Right lung (tissue), 10 donors: ENCODE measurements at places on chromosomes 16 and 17. TPM values are rescaled to one million over a fixed set of nuclear protein-coding genes. Genes with fewer than 3 reads are reported as not detected.

SLC13A2 gene
- 0.42 TPM for polyA plus RNA-seq

CA7 gene
- not detected for polyA plus RNA-seq

TMEM220 gene
- 12.1 TPM for polyA plus RNA-seq

PLLP gene
- polyA plus RNA-seq = 6.5 TPM

UNC119 gene
- 44.4 TPM for polyA plus RNA-seq

DNA sequence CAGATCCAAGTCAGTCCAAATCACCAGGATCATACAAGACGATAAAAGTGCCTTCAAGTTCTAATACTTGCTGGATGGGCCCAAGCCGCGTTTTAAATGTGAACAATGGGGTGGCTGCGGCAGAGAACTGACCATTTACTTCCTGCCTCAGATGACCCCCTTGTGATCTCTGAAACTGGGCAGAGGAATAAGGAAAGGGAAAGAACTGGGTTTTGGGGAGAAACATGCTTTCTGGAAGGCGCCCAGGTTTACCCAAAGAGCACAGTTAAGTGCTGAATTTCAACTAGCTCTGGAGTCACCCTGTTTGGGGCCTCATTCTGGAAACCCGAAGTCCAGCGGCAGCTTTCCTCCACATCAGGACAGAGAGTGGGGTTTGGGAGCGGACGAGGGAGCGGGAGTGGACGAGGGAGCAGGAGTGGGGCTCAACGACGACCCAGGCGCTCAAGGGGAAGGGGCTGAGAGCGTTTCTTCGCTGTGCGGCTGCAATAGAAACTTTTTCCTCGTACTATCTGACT lies 1.6 kb downstream of the FAM20A start:
- DNase-seq = no peak

CTU2 gene
- 13.4 TPM for polyA plus RNA-seq

RNF112 gene
- 4.3 TPM for polyA plus RNA-seq

GRCh38 chr16:56747486-56748045 lies 17.6 kb downstream of the NUP93 start:
- DNase-seq = no peak

- no peak for DNase-seq
These were observed 37.2 kb upstream of the RGS9 start for GRCh38 chr17:65099941-65100315.

GRCh38 chr17:68468334-68468733 lies 11.0 kb upstream of the WIPI1 start:
- no peak for DNase-seq

GRCh38 chr17:49360796-49361128 lies 1.3 kb downstream of the ZNF652 start:
- no peak for DNase-seq

DNA sequence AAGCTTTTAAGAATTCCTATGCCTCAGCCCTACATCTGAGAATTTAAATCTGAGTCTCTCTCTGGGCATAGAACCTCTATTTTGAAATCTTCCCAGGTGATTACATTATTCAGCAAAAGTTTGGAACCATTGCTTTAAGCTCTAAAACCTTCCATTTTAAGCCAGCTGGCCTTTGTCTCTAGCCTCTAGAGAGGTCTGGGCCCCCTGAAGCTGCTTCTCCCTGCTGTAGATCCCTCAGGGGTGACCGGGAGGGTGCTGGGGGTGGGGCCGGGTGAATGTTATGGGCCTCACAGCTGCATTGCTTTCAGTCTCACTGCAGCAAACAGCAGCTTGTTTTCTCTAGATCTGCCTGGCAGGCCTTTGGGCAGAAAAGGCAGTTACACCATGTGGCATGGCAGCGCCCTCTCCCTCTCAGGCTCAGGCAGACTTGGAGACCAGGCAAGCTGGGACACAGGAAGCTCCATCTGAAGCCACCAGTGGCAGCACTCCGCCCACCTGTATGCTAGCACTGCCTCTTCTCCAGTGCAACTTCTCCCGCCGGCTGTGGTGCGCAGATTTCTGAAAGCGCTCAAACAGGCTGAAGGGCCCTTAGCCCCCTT lies 66.3 kb downstream of the MPRIP start:
- peak; percentile 87 for DNase-seq

DNA sequence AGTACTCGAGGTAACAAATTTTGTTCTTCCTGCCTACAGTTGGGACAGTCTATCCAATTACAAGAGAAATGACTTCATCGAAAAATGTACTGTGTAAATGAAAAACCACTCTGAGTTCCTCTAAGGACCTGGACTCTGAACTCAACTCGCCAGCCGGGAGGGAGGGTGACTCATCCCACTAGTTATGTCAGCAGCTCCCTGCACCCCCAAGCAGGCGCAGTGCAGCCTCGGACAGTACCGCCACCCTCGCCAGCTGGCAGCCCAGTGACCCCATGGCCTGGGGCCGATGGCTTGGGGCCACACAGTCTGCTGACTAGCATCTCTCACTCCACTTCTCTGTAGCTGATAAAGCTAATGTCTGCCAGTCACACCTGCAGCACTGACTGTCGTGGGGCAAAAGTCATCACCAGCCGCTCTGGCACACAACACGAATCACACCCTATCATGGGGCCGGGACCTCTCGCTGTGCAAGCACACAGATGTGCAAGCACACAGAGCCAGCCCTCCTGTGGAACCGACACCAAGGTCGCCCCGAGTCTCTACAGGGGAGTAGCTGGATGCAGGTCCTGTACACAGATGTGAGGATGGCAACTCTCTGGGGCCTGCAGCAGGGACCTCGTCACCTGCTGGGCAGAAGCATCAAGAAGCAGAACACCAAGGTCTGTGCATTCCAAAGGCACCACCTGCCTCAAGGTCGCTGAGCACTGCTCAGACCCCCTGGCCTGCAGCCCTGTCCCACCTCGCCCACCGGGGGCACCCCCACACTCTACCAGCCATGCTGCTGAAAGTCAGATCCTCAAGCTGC lies 5.7 kb downstream of the CSNK1D start:
- DNase-seq = peak; percentile 39

DNA sequence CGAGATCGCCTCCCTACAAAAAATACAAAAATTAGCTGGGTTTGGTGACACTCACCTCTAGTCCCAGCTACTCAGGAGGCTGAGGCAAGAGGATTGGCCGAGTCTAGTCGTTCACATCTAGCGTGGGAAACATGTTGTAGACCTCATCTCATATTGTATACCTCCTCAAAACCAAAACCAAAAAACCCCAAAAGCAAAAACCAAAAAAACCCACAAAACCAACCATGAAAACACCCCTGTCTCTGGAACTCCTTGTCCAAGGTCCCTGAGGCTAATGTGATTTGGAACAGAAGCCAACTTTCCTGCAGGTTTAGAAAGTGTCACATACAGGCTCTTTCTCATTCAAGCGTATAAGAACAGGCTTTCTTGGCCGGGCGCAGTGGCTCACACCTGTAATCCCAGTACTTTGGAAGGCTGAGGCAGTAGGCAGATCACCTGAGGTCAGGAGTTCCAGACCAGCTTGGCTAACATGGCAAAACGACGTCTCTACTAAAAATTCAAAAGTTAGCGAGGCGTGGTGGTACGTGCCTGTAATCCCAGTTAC lies 29.0 kb downstream of the RAB11FIP3 start:
- DNase-seq = no peak

DNA sequence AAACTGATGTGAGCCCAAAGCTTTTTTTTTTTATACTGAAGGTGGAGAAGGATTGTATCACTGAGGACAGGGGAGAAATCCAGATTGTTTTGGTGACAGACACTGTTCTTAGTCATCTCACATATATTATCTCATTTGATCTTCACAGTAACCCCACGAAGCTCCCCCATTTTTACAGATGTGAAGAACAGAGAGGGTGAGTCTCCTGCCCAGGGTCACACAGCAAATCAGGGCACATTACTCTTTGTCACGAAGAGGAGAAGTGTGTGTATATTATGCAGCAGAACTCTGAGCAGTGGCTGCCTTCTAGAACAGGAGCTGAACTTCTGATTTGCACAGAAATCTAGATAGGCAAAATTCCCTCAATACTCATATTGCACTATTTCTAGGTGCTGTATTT lies 504.3 kb downstream of the XYLT1 start:
- no peak for DNase-seq

DNA sequence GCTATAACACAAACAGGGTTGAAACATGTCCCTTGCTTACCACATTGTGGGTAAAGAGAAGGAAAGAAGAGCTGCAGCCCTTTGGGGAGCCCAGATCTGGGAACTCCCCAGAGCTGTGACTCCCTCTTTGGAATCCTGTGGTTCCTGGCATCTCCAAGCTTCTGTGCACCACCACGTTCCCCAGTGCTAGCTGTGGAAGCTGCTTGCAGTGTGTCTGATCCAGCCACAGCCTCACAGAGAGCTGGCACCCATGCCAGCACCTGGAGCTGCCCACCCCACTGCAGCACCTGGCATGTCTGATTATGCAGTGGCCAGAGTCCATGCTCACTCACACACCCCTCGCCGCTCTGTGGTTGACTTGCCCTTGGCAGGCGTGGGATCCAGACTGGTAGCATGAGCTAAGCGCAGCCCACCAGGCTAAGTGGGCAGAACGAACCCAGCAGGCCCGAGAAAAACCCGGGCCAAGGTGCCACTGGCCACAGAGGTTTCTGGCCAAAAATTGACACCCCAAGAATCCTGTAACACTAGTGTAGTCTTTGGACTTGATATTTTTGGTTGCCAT lies 252.6 kb upstream of the KCNJ16 start:
- DNase-seq = no peak

DNA sequence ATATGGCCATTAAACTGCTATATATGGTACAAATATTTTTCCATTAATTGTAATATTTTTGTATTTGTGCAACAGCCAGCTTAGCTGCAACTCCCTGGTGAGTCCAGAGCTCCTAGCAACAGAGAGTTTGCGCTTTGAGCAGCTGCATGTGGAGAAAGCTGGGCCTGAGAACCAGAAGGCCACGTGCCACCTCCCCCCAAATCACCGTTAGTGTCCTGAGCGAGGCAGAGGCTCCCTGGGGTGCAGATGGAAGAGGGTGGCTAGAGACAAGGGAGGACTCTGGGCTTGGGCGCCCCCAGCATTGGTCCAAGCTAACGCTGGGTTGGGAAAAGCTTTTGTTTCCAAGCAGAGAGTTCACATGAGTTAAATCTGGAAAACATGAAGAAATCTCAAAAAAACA lies 41.6 kb downstream of the HSBP1 start:
- no peak for DNase-seq
